ENCODE measurements at places on chromosomes 5 and 9.

- no peak for DNase-seq
These were observed 28.7 kb downstream of the F2R start for GRCh38 chr5:76744632-76745031.

DNA sequence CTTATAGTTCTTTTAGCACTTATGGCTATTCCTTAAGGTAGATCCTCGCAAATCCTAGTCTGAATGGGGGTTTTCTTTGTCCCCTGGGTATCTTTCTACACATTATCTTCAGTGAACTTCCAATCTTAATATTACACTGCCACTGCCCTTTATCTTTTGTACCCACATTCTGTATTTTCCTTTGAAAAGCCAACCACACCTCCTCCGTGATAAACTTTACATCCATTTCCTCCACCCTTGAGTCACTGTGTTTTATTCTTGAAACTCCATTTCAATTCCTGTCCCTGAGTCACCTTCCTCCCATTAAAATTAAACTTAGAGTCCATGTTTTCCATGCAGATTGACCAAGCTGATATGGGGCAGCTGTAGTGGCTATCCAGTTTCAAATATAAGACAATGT, 43.2 kb upstream of the RICTOR start:
- DNase-seq: no peak

GRCh38 chr9:84748112-84748511, 78.6 kb downstream of the NTRK2 start:
- DNase-seq: no peak

- no peak for DNase-seq
These were observed 627.4 kb downstream of the TLR4 start for GRCh38 chr9:118331622-118332045.

- DNase-seq: no peak
These were observed 22.6 kb downstream of the CCNJL start for GRCh38 chr5:160289721-160290120.

- DNase-seq: no peak
These were observed 615.6 kb downstream of the EBF1 start for GRCh38 chr5:158484150-158484549.

- no peak for DNase-seq
These were observed 28.9 kb upstream of the PDCD1LG2 start for GRCh38 chr9:5481322-5482040.

GRCh38 chr5:551406-551805, 27.2 kb upstream of the SLC9A3 start:
- no peak for DNase-seq

DNA sequence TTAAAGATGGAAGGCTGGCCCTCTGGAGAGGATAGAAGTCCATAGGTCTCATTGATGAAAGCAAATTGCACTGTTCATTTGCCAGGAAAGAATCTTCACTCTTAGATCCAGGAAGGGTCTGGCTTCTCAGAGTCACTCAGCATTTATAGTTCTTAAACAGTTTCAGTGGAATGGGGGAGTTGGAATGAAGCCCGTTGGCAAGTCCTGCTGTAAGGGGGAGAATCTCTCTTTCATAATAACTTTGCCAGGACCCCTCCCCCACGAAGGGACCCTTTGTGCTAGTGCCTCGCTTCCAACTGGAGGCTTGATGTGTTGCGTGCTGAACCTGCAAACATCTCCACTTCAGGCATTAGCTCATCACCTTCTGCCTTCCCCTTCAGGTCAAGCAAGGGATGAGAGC, 57.1 kb downstream of the ENTREP1 start:
- no peak for DNase-seq

GRCh38 chr5:60208716-60209115, 315.2 kb upstream of the PDE4D start:
- no peak for DNase-seq

DNA sequence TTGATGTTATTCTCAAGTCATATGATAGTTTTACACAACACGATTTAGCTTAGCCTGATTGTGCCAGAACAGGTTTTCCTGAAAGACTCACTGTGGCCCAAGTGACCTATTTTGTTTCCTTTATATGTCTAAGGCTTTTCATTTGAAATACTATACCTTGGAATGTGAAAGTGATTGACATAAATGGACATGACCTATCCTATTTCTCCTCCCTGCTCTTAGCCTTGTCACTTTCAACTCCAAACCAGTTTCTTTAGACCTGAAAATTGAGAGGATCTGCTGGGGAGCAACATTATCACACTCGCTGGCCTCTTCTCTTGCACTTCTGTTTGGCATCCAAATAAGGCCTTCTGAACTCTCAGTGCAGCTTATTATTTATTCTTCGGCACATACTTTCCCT, 496.8 kb downstream of the MAT2B start:
- DNase-seq: no peak

GRCh38 chr5:2039180-2039531, 156.4 kb upstream of the IRX4 start:
- no peak for DNase-seq

DNA sequence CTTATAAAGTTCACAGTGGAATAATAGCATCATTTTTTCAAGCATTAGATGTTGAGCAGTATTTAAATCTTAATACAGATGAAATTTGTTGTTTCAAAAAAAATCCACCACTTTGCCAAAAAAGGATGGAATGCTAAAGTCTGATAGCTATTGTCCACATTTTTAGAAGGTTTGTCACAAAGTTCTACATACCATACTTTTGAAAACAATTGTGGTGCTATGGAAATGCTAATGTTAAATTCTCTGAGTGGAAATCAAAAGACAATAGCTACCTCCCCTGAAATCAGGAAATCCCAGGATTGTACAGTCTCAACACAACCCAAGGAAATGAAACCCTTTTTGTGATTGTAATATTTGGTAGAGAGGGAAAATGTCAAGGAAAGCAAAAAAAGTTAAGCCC, 19.3 kb upstream of the GRAMD2B start:
- DNase-seq: no peak

DNA sequence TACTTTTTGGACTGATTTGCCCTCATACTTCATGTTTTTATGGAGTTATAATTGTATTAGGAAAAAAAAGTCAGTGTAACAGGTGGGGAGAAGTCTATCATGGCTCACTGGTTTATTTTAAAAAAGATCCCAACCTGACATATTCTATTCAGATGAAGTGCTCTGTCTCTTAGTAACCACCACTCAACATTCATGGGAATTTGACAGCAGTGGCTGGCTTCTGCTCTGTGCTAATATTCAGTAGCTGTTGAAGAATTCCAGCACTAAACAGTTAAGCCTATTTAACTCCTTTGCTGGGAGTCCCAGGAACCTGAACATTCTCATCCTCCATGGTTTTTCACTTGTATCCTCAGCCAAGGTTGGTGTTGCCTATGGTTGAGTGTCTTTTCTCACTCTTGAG, 23.1 kb downstream of the CMYA5 start:
- no peak for DNase-seq

GRCh38 chr5:33937017-33937706, 976 bp downstream of the RXFP3 start:
- no peak for DNase-seq

GRCh38 chr9:88738709-88739108, 203.7 kb downstream of the NXNL2 start:
- DNase-seq: no peak

GRCh38 chr9:19643875-19644274, 145.0 kb downstream of the SLC24A2 start:
- DNase-seq: no peak

- DNase-seq: no peak
These were observed 24.4 kb upstream of the FIBCD1 start for GRCh38 chr9:130963337-130963908.

DNA sequence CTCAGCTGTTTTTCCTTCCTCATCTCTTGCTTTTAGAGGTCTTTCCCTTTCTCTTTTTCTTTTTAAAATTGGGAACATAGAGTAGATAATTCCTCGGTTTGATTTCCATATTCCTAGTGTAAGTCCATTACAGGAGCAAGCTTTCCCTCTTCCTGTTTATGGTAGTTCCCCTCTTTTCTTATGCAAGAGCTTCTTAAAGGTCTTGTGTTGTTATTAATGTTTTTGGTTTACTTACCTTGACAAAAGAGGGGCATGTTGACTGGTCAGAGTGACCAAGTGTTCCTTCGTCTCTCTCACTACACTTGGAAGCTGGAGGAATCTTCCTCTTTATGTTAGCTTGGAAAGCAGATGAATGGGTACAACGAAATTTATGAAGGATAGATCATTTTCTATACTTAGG, 8.3 kb downstream of the ATG10 start:
- no peak for DNase-seq

DNA sequence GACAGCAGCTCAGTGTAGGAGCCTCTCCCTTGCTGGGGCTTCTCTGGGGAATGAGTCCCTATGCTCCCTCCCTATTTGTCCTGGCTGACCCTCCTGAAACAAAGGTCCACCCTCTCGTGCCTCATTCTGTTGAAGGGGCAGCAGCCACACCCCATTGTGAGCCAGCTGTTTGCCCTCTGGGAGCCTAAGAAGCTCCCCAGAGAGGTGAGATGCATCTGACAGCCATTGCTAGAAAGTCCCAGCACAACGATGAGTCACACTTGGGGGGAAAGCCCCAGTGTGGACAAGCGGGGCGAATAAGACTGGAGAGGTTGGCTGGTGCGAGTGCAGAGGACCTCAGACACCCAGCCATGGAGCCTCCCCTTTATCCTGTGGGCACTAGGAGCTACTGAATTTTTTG, 101.4 kb downstream of the PPARGC1B start:
- no peak for DNase-seq

- DNase-seq: no peak
These were observed 28.6 kb downstream of the ALDH1A1 start for GRCh38 chr9:72924154-72924790.

GRCh38 chr5:69449511-69449910, 34.6 kb downstream of the MARVELD2 start:
- DNase-seq: no peak

GRCh38 chr5:133993185-133993936, 11.4 kb downstream of the VDAC1 start:
- DNase-seq: no peak

- DNase-seq: no peak
These were observed 278.5 kb downstream of the TMEM167A start for GRCh38 chr5:82798676-82799075.

Data from stimulated activated CD8-positive, alpha-beta memory T cell treated with anti-CD3 and anti-CD28 coated beads, Interleukin-7, amount 100 ng/mL, for 1 hour (primary cell).